Activated CD4-positive, alpha-beta T cell treated with anti-CD3 and anti-CD28 coated beads, Interleukin-10, Interleukin-2, amounts not matched to agents 100 ng/mL and 50 ng/mL, durations not matched to agents 16 hours and 8 hours (primary cell): ENCODE measurements at places on chromosomes 4 and X.
A peak's percentile ranks its signal among the peaks of the same experiment; 100 is the strongest.

DNA sequence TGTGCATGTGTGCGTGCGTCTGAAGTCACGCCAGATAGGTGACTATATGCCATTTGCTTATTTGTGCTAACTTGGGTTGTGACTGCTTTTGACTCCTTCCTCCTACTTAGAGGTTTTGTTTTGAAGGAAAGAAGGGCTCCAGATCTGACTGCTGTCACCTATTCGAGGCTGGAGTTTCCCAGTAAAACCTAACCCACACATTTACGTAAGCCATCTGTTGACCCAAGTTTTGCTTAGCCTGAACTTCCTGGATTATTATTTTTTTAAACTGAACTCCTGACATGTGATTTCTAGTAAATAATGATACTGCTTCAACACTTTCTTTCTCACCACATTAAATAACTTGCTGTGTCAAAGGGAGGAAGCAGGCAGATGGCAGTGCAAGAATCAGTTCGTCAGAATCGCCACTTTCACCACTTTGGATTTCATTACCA is 41.5 kb downstream of the DTHD1 start:
- peak; percentile 91 for DNase-seq

DNA sequence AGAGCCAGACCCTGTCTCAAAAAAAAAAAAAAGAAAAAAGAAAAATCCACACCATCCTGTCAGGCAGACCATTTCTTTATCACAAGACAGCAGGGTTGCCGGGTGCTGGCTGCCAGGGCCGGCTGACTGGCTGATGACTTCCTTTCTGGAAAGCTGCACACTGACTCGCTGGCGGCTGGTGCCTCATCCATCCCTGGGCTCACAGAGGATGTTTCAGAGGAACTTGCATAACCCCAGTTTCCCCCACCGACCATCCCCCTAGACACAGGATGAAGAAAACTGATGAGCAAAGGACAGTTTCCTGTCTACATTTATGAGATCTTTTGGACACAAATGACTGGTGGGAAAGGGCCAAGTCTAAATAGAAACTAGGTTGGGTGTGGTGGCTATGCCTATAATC is 14.1 kb downstream of the HPSE start:
- DNase-seq: peak; percentile 65

DNA sequence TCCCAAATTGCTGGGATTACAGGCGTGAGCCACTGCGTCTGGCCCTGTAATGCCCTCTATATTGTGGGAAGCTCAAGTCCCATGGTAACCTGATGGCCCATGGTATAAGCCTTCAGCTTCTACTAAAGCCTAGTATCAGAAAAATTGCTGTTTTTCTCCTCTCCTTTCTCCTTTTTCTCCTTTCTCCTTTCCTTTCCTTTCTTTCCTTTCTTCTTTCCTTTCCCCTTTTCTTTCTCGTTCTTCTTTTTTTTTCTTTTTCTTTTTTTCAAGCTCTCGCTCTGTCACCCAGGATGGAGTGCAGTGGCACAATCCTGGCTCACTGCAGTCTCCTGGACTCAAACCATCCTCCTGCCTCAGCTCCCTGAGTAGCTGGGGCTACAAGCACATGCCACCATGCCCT is 740.7 kb downstream of the FAM133A start:
- no peak for DNase-seq

GRCh38 chr4:15901998-15902397 is 36.5 kb downstream of the FGFBP1 start:
- peak; percentile 31 for DNase-seq

- no peak for DNase-seq
These were observed 775 bp downstream of the SHROOM4 start for GRCh38 chrX:50812995-50813842.

- no peak for DNase-seq
These were observed 22.4 kb downstream of the HPRT1 start for GRCh38 chrX:134482371-134482770.

- DNase-seq: no peak
These were observed 15.0 kb downstream of the UGT8 start for GRCh38 chr4:114613560-114613959.

DNA sequence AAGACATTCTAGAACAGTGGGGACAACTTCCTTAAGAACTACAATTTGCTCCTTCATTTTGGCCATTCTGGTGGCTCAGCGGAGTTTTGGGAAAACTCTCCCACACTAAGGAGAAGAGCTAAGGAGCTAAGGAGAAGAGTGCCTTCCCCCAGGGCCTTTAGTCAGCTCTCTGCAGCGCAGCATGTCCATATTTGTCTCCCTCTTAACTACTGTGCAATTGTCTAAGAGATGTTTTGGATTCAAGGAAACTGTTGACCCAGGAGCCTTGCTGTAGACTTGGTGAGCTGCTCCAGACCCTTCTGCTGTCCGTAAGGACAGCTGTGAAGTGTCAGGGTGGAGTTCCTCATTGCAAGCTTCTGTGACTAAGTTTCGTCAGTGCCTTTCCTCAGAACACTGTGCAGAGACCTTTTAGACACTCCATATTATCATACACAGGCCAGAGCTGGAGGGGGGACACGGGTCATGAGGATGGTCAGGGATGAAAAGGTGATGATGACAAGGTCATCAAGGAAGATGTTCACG is 179.0 kb downstream of the NHS start:
- no peak for DNase-seq

DNA sequence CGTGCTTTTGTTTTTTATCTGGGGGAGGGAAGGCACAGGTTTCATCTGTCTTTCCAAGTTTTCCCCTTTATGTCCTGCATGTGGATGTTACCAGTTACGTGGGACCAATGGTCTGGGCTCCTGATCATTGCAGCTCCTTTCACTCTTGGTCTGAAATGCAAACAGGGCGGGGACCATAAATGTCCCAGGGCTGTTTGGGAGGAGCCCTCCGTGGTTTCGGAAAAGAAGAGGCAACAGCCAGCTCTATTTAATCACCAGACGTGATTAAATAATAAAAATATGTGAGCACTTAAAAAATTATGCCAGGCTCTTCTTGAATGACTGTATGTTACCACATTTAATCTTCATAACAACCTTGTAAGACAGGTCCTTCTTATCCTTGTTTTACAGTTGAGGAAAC is 30.8 kb upstream of the C1GALT1C1 start:
- DNase-seq: no peak

GRCh38 chr4:158496030-158496741 is 25.5 kb upstream of the RXFP1 start:
- DNase-seq: peak; percentile 31

DNA sequence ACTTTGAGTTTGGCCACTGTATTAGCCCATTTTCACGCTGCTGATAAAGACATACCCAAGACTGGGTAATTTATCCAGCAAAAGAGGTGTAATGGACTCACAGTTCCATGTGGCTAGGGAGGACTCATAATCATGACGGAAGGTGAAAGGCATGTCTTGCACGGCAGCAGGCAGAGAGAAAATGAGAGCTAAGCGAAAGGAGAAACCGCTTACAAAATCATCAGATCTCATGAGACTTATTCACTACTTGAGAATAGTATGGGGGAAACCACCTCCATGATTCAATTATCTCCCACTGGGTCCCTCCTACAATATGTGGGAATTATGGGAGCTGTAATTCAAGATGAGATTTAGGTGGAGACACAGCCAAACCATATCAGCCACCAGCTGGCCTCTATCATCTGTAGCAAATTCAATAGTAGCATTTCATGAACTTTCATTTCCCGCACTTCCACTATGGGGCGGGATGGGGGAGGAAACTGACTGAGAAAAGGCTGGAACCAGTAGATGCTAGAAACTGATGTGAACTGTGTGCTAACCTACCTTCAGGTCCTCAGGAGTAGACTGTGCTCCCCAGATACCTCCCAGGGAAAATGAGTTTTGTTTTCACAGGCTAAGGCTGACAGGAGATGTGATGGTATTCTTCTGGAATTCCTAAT is 35.3 kb upstream of the LGI2 start:
- no peak for DNase-seq

DNA sequence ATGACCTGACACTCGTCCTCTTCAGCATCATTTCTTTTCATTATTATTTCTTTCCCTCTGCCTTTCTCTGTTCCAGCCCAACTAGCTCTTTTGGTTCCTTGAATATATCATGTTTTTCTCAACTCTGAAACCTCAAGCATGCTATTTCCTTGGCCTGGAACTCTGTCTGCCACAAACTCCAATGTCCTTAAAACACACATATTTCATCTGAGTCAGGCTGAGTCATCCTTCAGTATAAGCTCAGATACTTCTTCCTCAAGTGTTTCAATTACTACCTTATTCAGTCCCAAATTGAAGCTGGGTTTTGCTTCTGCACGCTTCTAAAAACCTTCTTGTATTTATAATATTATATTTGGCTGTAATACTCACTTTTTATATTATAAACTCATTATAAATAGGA is 424.2 kb downstream of the PDGFC start:
- no peak for DNase-seq

GRCh38 chrX:1516596-1517104 is 20.3 kb downstream of the P2RY8 start:
- no peak for DNase-seq

DNA sequence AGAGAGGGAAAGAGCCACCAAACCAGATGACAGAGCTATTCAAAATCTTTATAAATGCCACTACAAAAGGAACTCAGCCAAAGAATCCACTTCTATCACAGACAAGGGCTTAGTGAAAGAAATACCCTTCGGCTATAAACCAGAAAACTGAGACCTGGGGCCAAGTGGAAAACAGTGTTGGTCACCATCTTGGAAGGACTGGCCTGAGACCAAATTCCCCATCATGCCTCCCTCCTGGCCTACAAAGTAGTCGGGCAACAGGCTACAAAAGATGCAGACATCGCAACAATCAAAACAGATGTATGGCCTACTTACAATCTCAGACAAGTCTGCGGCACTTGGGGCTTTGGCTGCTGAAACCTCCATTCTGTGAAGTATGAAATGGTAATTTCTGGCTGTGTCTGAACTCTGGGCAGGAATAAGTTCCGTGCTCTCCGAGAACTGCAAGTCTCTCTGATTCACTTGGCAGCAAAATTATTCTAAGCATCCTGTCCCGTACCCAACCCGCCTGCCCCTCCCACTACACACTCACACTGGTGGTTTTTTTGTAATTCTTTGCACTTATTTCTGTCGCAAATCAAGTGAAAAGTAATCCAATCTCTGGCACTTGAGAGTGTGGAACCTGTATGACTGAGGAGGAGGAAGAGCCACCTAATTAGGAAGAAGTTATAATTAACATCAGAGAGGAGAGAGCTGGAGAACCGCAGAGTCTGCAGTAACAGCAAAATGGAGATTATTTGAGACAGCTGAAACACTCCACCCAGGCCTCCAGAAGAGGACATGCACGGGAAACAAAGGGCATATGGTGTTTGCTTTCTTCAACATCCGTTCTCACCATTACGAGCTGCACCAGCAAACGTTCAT is 87.8 kb downstream of the SH3KBP1 start:
- DNase-seq: peak; percentile 63

GRCh38 chr4:6423575-6423974 is 48.8 kb downstream of the PPP2R2C start:
- DNase-seq: no peak

GRCh38 chr4:66852843-66853242 is 692.5 kb downstream of the CENPC start:
- DNase-seq: no peak

- peak; percentile 68 for DNase-seq
These were observed 779 bp upstream of the DDX60L start for GRCh38 chr4:168480931-168481611.

DNA sequence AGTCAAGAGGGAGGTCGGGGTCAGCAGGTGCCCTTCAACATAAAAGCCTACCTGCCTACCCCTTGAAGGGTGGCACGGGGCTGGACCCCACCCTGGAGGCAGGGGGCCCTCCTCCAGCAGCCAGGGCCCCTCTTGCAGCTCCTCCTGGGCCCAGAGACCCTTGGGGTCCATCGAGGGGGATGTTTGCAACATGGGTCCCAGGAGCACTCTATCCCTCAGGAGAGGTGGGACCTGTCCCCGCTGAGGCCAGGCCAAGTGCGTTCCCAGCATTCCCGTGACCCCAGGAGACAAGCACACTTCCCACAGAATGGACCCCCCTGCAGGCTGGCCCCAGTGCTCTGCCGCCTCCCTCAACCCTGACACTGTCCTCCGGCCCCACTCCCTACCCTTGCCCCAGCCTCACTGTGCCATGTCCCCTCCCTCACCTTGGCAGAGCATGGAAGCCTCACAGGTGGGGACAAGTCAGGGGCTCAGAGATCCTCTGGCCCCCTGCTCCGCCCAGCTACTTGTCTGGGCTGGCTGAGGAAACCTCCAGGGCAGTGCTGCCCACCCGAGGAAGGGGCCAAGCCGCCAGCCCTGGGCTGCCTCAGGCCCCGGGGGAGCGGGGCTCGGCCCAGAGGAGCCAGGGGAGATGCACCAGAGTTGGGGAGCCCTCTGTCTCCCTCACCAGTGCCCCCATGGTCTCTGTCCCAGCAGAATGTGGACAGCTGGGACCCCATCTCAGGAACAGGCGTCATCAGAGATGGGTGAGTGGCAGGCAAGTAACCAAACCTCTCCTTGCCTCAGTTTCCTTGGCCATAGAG is 2.2 kb downstream of the MXD4 start:
- no peak for DNase-seq

- DNase-seq: no peak
These were observed 16.7 kb upstream of the PDS5A start for GRCh38 chr4:39994406-39994805.

GRCh38 chrX:80879916-80880315 is 70.2 kb upstream of the BRWD3 start:
- DNase-seq: no peak

- DNase-seq: no peak
These were observed 1491.2 kb downstream of the STIM2 start for GRCh38 chr4:28351826-28352225.

- DNase-seq: no peak
These were observed 63.7 kb downstream of the TENM3 start for GRCh38 chr4:182306792-182307507.
